AG09309 (cell line): ENCODE measurements at places on chromosomes 6 and 20.

DNA sequence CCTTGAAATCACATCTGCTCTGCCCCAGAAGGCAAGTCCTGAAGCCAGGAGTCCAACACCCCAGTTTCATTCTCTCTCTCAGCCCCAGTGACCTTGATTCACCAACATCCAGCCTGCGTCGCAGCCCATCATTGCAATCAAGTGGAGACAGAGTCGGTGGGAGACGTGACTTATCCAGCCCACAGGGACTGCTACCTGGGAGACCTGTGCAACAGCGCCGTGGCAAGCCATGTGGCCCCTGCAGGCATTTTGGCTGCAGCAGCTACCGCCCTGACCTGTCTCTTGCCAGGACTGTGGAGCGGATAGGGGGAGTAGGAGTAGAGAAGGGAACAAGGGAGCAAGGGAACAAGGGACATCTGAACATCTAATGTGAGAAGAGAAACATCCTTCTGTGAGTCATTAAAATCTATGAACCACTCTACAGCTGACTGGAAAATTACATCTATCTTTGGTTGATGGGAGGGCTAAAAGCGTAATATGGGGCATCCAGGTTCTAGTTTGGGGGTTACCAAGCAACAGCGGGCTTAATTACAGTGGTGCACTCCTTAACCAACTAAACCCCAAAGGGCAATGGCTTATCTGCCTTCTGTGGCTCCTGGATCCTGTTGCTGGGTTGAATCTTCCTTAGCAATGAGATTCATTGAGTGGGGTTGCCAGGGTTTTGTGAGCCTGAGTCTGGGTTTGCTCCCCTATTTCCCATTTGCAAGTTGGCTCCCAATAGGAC, 2.5 kb downstream of the LY6G6D start:
- no peak for DNase-seq

- DNase-seq, result no peak
Observed at GRCh38 chr20:373171-373890, 7.2 kb upstream of the TRIB3 start.

DNA sequence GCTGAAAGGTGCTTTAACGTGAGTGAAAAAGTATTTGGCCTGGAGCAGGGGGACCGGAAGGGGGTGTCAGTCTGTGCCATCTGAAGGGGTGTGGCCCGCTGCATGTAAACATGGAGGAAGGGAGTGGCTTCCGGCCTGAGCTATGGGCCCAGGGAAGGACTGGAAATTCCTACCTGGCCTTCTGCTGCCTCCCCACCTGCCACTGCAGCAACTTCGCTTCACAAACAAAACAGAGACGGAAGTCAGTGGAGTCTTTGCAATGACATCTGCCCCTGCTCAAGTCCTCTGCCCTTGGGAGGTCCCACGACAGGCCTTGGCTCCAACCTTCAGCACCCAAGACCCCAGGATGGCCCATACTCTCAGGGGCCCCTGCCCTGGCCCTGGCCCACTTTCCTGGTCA, 28.1 kb upstream of the FOXP4 start:
- DNase-seq, result no peak

GRCh38 chr20:47224300-47224791, 132.2 kb downstream of the ZMYND8 start:
- DNase-seq, result no peak

DNA sequence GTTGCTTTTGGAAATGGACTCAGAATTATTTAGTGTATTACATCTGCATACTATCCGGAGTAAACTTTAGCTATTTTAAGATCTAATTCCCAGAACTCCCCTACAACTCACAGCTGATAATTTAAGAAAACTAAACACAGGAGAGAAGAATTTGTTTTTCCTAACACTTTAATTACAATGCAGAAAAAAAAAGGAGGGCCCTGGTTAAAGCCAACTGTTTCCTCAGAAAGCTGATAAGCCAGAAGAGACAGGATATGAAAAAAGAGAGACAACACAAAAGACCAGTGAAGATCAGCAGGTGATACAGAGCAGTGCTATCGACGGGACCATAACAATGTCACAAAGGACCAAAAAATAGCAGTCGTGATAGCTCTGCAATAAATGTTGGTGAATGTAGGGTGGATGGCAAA, 5.8 kb downstream of the IFNGR1 start:
- DNase-seq, result no peak

- no peak for DNase-seq
Observed at GRCh38 chr20:58436868-58437645, 48.0 kb downstream of the VAPB start.

GRCh38 chr6:35550437-35550836, 37.7 kb upstream of the TULP1 start:
- DNase-seq, result no peak
